ENCODE measurements at places on chromosomes 6 and 20.

DNA sequence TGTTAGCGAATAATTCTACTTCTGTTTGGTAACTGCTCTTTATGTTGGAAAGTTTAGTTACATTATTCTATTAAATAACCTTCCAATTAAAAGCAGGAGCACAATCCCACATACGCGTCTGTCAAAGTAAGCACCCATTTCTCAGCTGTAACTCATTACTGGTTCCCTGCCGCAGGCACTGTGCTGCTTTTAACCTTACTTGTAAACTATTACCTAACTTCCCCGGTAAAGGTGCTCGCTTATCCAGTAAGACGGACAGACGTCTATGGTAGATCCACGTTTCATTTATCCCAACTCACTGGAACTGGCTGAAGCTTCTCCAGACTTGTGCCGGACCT, 529 bp upstream of the ENPP4 start:
- DNase-seq = no peak

DNA sequence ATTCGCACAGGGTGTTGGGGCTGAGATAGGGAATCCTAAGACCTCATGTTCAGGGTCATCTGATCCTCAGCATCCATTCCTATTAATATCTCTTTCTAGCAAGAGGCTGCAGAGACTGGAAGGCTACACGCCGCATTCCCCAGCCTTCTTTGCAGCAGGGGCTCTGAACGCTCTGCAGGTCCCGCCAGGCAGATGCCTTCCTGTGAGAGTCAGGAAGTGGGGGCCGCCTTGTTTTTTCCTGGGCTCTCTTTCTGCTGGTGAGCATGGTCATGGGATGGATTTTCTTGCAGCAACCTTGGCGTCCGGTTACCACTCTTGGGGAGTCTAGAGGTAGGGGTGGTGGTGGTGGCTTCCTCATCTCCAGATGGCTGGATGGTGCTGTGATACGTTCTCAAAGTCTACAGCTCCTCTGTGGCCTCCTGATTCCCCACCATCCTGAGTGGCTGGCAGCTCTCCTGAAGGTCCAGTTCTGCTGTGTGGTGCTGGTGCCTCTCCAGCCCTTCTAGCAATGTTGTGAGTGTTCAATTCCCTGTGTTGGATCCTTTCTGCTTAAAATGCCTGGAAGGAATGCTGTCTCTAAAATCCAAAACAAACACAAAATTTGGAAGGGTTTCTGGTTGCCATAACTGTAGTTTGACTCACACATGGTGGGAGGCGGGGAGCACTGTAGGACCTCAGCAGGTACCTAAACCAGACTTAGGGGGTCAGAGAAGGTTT, 111.9 kb downstream of the CEBPB start:
- DNase-seq = no peak

- DNase-seq = no peak
Measured at GRCh38 chr20:416950-417800, 9.1 kb downstream of the RBCK1 start.

DNA sequence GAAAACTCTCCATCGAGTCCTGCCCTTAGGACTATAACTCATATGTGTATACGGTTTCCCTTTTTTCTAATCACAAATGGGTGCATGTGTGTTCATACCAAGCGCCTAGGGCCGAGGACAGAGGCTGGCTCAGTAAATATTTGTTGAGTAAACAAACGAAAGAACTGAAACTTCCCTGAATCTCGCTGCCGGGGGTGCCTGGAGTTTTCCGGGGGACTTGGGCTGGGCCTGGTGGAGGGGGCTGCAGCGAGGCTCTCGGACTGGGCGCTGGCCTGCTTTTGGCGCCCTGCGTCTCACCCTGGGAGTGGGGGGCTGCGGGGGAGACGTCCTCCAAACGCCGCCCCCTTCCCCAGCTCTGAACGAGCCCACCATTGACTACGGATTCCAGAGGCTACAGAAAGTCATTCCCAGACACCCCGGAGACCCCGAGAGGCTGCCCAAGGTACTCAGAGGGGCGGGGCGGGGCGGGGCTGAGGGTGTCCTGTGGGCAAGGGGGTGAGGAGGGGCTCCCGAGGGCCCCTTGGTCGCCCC, 49.0 kb downstream of the CPXM1 start:
- DNase-seq = no peak

GRCh38 chr6:105560611-105561066, 157.8 kb upstream of the PREP start:
- no peak for DNase-seq

GRCh38 chr6:37928217-37928616, 108.7 kb downstream of the ZFAND3 start:
- no peak for DNase-seq

GRCh38 chr6:149218471-149218870, 99.0 kb upstream of the TAB2 start:
- DNase-seq = no peak

GRCh38 chr20:750801-751200, 17.5 kb downstream of the SLC52A3 start:
- no peak for DNase-seq

- no peak for DNase-seq
Measured at GRCh38 chr6:14453712-14454472, 336.3 kb downstream of the CD83 start.

DNA sequence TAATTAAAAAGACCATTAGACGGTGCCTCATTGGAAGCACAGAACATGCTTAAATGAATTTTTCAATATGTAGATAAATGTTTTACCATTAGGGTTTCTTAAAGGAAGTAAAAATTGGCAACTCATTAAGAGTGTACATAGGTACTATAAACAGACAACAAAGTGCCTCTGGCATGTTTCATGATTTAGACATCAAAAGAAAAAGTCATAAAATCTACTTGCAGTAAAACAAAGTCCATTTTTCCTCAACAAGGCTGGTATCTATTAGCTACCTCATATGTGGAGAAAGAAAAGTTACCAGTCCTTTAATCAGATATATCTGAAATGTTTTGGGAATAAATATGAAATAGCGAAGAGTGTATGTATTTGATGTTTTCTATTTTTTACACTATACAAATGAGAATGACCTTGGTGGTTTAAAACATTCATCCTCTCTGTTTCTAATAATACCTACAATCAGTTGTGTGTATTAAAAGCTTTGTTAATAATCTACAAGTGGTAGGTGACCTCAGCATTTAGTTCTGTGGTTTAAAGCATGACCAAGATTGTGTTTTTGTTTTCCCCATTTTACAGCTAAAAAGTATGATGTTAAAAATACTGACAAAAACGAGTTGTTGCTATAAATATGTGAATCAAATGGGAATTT, 87.5 kb downstream of the HDGFL1 start:
- no peak for DNase-seq

DNA sequence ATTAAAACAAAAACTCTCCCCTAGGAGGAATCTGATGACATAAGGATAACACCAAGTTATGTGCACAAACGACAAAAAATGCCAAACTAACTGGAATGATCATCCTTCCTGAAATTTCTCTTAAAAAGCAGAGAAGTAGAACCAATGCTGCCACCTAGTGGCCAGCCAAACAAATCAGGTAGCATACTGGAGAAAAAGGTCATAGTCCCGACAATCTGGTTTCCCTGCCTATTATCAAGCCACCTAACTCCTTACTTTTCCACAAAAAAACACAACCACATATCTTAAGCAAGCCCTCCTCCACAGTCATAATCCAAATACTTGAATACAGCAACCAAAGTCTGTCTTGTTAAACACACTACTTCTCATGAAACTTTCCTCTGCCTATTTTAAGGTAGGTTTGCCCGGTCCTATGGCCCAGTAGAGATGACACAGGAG, 5.3 kb downstream of the OARD1 start:
- peak; percentile 22 for DNase-seq

DNA sequence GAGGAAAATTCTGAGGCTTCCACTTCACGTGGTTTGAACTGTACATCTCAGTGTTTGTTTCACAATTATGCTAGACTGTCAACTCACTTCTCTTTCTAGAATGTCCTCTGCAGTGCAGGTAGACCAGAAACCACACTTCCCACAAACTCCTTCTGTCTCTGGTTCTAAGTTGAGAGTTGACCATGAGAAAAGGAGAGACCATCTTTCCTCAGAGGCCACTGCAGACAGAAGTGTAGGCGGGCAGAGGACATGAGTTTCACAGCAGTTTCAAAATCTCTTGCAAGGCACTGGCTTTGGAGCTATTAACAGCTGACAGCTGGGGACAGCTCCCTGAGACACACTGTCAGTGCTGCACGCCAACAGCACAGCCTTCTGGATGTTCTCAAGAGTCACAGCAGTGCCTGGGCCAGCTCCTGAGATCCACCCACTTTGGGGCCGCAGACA, 55.4 kb upstream of the MOXD1 start:
- DNase-seq = no peak

DNA sequence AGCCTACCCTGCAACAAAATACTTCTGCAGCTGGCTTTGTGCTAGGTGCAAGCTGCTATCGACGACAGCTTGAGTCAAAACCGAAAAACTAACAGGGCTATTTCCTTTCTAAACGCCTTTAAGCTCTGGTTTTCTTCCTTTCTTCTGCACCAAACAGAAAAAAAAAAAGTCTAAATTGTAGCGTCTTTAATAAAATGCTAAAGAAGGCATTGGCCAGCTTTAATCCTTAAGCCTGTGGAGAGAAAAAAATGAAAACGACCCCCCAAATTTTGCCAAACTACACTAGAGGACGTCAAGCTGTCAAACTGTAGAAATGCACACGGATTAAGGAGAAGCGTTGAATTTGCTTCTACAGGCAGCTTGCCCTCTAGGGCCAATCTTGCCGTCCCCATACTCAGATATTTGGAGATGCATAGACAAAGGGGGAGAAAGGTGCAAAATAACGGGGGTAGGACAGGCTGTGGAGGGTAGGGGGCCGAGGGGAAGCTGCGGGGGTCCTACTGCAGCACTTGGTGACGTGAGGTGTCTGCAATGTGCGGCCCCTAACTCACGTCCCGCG, 1.4 kb upstream of the NRN1 start:
- DNase-seq = no peak

- DNase-seq = no peak
Measured at GRCh38 chr6:158729906-158730540, 80.2 kb downstream of the SYTL3 start.

GRCh38 chr6:74993136-74993535, 212.7 kb downstream of the COL12A1 start:
- DNase-seq = no peak

- DNase-seq = no peak
Measured at GRCh38 chr6:24545691-24546090, 50.9 kb downstream of the ALDH5A1 start.

- DNase-seq = no peak
Measured at GRCh38 chr6:54072635-54073313, 38.5 kb upstream of the MLIP start.

- no peak for DNase-seq
Measured at GRCh38 chr6:115514656-115515055, 546.0 kb downstream of the FRK start.

- no peak for DNase-seq
Measured at GRCh38 chr6:88520445-88520844, 354.3 kb upstream of the CNR1 start.
